Articular chondrocyte of knee joint (primary cell): ENCODE measurements at places on chromosomes 2 and 18. TPM values are rescaled to one million over a fixed set of nuclear protein-coding genes. Genes with fewer than 3 reads are reported as not detected.

Gene LYG2
- total RNA-seq = not detected in 2 replicates

Gene AGXT
- total RNA-seq = not detected in 2 replicates

Gene NRP2
- 109 and 129 TPM in 2 replicates for total RNA-seq

Gene FAM237A
- total RNA-seq = not detected in 2 replicates

Gene AFG3L2
- total RNA-seq = 44.3 and 51.7 TPM in 2 replicates

Gene FAM228A
- 0.43 and 0.65 TPM in 2 replicates for total RNA-seq

Gene NLRC4
- total RNA-seq = not detected in 2 replicates

Gene SLC8A1
- 123 and 139 TPM in 2 replicates for total RNA-seq

Gene GPR39
- total RNA-seq = 1.3 and 4.9 TPM in 2 replicates

Gene CACNB4
- 93.8 and 102 TPM in 2 replicates for total RNA-seq

Gene FSHR
- total RNA-seq = 0.11 and 0.39 TPM in 2 replicates

Gene MFF
- total RNA-seq = 117 and 128 TPM in 2 replicates
